ENCODE measurements at places on chromosomes 1 and 21. TPM values are rescaled to one million over a fixed set of nuclear protein-coding genes. Genes with fewer than 3 reads are reported as not detected.
A peak's percentile ranks its signal among the peaks of the same experiment; 100 is the strongest.

DNA sequence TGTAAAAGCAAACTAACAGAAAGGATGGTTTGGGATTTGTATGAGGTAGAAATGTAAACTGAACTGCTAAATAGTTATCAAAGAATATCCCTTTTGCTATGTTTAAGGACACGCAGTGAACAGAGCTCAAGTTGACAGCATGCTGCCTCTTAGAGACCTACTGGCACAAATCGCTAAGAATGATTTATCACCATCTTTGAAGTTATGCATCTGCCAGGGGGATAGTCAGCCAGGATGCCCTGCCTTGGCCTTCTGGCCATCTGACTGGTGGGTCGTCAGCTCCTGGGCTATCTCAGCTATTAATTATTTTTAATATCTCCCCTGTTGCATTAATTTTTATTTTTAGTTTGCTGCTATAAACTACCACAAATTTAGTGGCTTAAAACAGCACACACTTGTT lies 334.8 kb upstream of the KAZN start:
- H3K4me3 ChIP-seq, result no peak overlapping the region
- H3K36me3 ChIP-seq, result no peaks in the 10 kb centered on the region
- H3K27ac ChIP-seq, result no peak overlapping the region
- H3K4me1 ChIP-seq, result peaks cover 8% of the 10 kb centered on the region
- DNase-seq, result no peak

DNA sequence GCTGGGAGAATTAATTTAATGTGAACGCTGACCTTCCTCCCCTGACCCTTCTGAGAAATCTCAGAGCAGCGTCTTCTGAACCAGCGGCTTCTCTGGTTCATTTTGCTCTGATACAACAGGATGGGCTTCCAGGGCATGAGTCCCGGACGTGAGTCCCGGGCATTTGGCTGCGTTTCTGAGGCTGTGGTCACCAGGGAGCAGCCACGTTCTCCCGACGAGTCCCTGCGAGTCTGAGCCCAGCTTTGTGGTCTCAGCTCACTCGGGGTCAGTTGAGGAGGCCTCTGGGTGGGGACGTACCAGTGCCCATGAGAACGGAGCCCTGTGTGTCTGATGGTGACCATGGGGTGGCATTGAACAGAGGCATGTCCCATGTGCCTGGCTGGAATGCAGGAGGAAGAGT lies 17.7 kb upstream of the OBSCN start:
- H3K36me3 ChIP-seq, result no peaks in the 10 kb centered on the region
- H3K27me3 ChIP-seq, result no peaks in the 10 kb centered on the region
- no peak overlapping the region for H3K27ac ChIP-seq
- no peak for DNase-seq
- H3K4me3 ChIP-seq, result no peak overlapping the region
- no peaks in the 10 kb centered on the region for H3K4me1 ChIP-seq

DNA sequence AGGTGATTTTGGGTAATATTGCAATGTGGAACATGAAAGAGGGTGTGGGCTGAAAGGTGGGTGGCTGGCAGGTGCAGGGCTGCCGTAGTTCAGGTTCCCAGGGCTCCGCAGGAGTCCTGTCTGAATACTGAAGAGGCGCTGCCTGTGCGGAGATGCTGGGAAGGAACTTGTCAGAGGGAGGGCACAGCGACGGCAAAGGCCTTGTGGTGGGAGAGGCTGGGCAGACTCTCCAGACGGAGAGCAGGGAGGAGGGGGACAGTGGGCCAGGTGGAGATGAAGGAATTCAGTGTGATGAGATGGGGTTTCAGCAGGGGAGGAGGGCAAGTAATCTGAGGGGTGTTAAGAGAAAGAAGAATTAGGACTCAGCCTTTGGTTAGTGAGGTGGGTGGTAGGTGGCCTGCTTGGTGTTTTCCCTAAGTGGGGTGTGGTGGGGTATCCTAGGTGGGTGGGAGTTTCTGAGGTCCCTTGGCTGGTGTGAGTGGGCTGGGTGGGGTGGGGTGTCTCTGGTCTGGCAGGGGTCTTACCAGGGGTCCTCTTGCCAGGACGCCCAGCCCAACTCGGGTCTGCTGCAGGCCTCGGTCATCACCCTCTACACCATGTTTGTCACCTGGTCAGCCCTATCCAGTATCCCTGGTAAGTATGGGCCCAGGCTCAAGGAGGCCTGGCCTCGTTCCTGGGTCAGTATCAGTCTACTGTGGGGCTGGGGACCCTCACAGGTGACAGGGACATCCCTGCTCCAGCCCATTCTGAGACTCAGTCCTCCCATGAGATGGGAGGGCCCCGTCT lies 15.6 kb downstream of the SERINC2 start:
- H3K4me1 ChIP-seq, result no peaks in the 10 kb centered on the region
- no peak for DNase-seq
- no peak overlapping the region for H3K27ac ChIP-seq
- H3K36me3 ChIP-seq, result no peaks in the 10 kb centered on the region
- H3K4me3 ChIP-seq, result no peak overlapping the region

GRCh38 chr1:240652549-240652948 lies 40.6 kb upstream of the GREM2 start:
- no peaks in the 10 kb centered on the region for H3K4me1 ChIP-seq
- no peak for DNase-seq
- H3K4me3 ChIP-seq, result no peak overlapping the region
- H3K27ac ChIP-seq, result no peak overlapping the region
- no peaks in the 10 kb centered on the region for H3K36me3 ChIP-seq
- H3K27me3 ChIP-seq, result no peaks in the 10 kb centered on the region

GRCh38 chr1:150560576-150561253 lies 11.5 kb downstream of the ADAMTSL4 start:
- no peaks in the 10 kb centered on the region for H3K27me3 ChIP-seq
- H3K4me3 ChIP-seq, result peak overlapping the region; percentile 27
- H3K36me3 ChIP-seq, result no peaks in the 10 kb centered on the region
- peaks cover 58% of the 10 kb centered on the region for H3K4me1 ChIP-seq
- peak; percentile 92 for DNase-seq

- H3K27me3 ChIP-seq, result no peaks in the 10 kb centered on the region
- no peak for DNase-seq
- H3K4me1 ChIP-seq, result peaks cover under 1% of the 10 kb centered on the region
- H3K27ac ChIP-seq, result no peak overlapping the region
- H3K36me3 ChIP-seq, result no peaks in the 10 kb centered on the region
These were observed 13.5 kb upstream of the SUMO3 start for GRCh38 chr21:44831227-44831860.

- no peak overlapping the region for H3K27ac ChIP-seq
- no peaks in the 10 kb centered on the region for H3K27me3 ChIP-seq
- no peak for DNase-seq
- H3K4me3 ChIP-seq, result no peak overlapping the region
- no peaks in the 10 kb centered on the region for H3K4me1 ChIP-seq
These were observed 14.3 kb downstream of the NPL start for GRCh38 chr1:182803846-182804245.

Gene USP21
- polyA plus RNA-seq, result 45.6 TPM

Gene CD84
- polyA plus RNA-seq, result 7.7 TPM

Gene CALML6
- polyA plus RNA-seq, result 0.96 TPM

Measured in testis (tissue), 5 donors.